A549 treated with ZK216348 at 1 μM for 4 hours (cell line): ENCODE measurements at places on chromosomes 1 and 21. TPM values are rescaled to one million over a fixed set of nuclear protein-coding genes. Genes with fewer than 3 reads are reported as not detected.

The GJA8 gene
- total RNA-seq, result not detected in 5 replicates

The C1orf105 gene
- total RNA-seq, result not detected in 5 replicates

The S100B gene
- not detected in 5 replicates for total RNA-seq

The SIM2 gene
- total RNA-seq, result 6.9 to 9.2 TPM (median 8.1 TPM) in 5 replicates

The EPRS1 gene
- total RNA-seq, result 67.9 to 87.4 TPM (median 79.2 TPM) in 5 replicates

The FCRLB gene
- 1.1 to 2.0 TPM (median 1.8 TPM) in 5 replicates for total RNA-seq

The BSDC1 gene
- 16.7 to 22.6 TPM (median 22.5 TPM) in 5 replicates for total RNA-seq

The SLAMF8 gene
- 0.11 to 0.12 TPM in 2 of 5 replicates, not detected in the others for total RNA-seq

The CNR2 gene
- total RNA-seq, result not detected in 5 replicates
